SJSA1 (cell line): ENCODE measurements at places on chromosomes 13 and 19. TPM values are rescaled to one million over a fixed set of nuclear protein-coding genes. Genes with fewer than 3 reads are reported as not detected.

DNA sequence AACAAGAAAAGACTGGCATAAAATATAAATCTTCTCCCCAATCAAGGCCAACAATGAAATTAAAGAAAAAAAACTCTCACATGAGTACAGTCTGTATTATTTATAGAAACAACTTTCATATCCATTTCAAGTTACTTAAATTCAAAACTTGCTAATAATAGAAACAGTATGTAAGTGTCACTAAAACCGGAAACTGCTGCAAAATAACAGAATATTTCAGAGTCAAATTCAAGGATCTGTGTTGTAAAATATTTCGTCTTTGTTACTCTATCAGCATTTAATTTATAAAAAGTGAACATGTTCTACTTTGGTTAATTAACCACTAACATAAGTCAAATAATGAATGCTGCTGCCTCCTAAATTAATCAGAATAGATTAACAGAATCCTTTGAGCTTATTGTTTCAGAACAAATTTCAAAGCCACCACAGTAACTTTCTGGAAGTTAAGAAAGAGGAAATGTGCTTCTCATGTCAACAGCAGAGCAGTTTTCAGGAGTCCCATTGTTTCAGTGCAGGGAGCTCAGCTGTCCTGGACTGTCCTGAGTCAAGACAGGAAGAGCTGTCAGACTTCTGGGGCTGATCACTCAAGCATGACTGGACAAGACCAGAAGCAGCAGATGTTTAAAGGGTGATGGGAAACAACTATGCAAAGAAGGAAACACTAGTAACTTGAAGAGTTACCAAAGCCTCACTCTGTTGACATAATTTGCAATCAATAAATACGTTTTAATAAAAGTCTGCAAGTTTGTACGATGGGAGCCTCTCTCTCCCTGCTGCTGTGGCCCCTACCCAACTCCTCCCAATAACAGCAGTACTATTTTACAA, 76.9 kb downstream of the FOXO1 start:
- peak; percentile 51 for DNase-seq

Gene SHC2
- not detected in 2 replicates for total RNA-seq

Gene POSTN
- total RNA-seq = 0.22 TPM in 1 of 2 replicates, not detected in the other

Gene C19orf85
- not detected in 2 replicates for total RNA-seq

- DNase-seq = peak; percentile 28
Measured at GRCh38 chr19:12035220-12036172, at the start of gene ZNF433. Gene ZNF433 (minus strand): TSS chr19:12035679. CDS start chr19:12035539, 140 bp downstream.

Gene PCDH9
- 1.1 and 2.2 TPM in 2 replicates for total RNA-seq

- no peak for DNase-seq
Measured at GRCh38 chr13:45811891-45812694, 39.5 kb downstream of the SIAH3 start.

Gene C19orf44
- 1.2 and 3.0 TPM in 2 replicates for total RNA-seq

Gene LILRA6
- not detected in 2 replicates for total RNA-seq

DNA sequence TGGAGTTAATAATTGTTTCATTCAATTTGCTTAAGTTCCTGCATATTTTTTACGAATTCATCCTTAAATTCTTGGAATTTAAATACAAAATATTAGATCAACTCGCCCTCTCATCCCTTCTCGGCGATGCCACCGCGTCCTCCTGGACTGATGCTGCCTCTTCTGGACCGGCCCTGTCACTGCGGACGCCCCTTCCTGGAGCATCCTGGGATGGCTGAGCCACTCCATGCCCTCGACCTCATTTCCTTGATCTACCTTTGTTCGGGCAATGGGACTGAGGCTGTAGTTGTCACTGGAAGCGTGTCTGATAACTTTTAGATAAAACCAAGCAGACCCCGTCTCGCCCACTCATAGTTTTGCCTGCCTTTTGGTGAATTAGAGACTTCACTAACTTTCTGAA, 283.7 kb downstream of the TEX29 start:
- no peak for DNase-seq

DNA sequence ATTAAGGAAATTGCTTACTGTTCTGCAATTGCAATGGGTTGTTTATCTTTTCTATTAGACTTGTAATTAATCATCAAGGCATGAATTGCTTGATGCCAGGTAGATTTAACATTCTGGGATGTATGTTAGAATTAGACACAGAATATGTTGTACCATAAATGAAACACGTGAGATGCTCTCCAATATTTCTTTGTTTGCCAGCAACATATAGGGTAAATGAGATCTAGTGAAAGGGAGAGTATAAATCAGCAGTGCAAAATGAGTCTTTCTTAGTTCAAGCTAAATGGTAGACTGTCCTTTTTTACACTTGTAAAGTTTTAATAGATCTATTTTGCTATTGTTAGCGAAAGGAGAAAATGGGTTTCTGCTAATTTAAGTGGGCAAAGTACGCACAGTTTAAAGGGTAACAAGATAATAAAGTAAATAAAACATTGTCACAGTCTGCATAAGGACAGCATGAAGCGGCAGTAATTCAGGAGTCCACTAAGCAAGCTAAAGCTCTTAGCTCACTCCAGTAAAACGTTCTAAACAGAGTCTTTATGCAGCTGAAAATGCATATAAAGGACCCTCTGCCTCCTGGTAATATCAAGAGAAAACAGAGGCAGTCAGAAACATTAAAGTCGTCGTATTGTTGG, 1137.1 kb downstream of the OLFM4 start:
- no peak for DNase-seq

- DNase-seq = no peak
Measured at GRCh38 chr13:90696656-90697055, 650.8 kb upstream of the MIR17HG start.

DNA sequence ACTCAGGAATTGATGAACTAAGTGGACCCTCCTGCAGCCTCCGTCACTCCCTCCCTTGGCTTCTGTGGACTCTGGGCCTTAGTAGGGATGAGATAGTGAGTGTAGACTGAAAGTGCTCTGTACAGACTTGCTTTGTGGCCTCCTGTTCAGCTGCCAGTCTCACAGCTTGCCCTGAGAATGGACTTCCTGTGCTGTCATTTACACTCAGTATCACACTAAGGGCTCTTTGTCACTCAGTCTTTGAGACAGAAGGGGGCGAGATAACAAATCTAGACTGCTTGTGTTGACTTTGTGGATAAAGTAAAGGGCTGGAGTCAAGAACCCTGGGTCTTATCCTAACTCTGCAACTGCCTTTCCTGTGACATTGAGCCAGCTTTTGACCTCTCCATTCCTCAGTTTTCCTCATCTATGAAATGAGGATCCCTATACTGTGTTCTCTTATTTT, 21.0 kb upstream of the SPRY2 start:
- DNase-seq = no peak

Gene PRTN3
- total RNA-seq = not detected in 2 replicates

GRCh38 chr19:49952479-49952836, 8.5 kb downstream of the SIGLEC11 start:
- DNase-seq = no peak

DNA sequence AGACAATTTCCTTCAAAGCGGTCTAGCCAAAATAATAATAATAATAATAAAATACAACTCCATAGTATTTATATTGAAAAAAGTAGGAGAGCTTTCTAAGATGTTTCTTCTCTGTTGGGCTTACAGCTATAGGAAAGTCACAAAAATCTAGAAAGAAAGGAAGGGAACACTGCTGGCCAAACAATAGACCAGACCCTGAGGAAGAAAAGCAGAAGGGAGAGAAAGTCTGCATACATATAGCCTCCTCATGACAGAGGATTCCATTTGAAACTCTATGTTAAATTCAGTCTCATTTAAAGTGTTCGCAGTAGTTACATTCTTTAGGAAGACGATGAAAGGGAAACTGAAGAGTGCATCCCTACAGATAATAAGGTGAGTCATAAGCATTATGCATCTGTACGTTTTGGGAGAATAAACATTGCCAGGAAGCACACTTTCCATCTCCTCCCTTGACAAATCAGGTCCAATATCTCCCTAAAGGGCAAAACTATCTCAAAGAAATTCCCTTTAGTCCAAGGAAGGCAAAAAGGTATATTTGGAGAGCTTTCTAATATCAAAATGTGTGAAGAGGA, 86.5 kb downstream of the PCDH9 start:
- no peak for DNase-seq

Gene KL
- total RNA-seq = not detected in 2 replicates

- no peak for DNase-seq
Measured at GRCh38 chr19:50162988-50163387, at the start of gene IZUMO2. Gene IZUMO2 (minus strand): TSS chr19:50163281. CDS start chr19:50163194, 87 bp downstream.

DNA sequence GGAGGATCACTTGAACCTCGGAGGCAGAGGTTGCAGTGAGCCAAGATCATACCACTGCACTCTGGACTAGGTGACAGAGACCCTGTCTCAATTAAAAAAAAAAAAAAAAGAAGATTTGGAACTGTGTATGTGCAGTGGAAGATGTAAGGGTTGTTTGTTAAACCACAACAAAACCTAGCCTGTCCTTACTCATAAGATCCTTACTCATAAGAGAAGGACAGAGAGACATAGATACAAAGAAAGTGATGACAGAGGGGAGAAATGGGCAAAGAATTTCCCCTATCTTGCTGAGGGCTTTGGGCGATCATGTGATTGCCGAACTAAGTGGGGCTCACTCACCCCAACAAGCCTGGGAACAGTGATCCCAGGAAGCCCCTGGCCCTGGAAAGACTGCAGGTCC, 7.9 kb downstream of the ITPKC start:
- DNase-seq = no peak

- no peak for DNase-seq
Measured at GRCh38 chr19:18137657-18138339, 15.2 kb upstream of the PIK3R2 start.

GRCh38 chr13:44951184-44951583, 38.1 kb downstream of the NUFIP1 start:
- DNase-seq = no peak

DNA sequence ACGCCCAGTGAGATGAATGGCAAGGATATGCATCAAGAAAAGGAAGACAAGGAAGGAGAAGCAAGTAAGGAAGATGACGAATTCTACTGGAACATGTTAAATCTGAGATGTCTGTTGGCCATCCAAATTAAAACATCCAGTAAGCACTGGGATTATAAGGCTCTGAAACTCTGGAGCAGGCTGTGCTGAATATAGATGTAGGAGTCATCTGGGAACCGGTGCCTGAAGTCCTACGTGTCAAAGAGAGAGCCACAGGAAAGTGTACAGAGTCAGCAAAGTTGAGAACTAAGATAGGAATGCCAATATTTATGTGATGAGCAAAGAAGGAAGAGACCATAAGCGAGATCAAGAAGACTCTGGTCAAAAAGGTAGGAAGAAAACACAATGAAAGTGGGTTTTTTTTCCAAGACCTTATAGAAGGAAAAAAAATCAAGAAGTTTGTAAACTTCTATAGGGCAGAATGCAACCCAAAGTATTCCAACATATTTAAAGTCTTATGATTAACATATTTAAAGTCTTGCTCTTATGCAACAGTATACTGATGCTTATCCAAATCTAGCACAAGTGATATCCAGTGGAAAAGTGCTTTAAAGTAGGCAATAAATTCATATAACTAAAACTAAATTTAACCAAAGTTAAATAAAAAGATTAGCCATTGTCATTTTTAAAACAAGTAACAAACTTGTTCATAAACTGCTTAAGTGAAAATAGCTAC, 51.2 kb upstream of the EEF1AKMT1 start:
- peak; percentile 34 for DNase-seq

DNA sequence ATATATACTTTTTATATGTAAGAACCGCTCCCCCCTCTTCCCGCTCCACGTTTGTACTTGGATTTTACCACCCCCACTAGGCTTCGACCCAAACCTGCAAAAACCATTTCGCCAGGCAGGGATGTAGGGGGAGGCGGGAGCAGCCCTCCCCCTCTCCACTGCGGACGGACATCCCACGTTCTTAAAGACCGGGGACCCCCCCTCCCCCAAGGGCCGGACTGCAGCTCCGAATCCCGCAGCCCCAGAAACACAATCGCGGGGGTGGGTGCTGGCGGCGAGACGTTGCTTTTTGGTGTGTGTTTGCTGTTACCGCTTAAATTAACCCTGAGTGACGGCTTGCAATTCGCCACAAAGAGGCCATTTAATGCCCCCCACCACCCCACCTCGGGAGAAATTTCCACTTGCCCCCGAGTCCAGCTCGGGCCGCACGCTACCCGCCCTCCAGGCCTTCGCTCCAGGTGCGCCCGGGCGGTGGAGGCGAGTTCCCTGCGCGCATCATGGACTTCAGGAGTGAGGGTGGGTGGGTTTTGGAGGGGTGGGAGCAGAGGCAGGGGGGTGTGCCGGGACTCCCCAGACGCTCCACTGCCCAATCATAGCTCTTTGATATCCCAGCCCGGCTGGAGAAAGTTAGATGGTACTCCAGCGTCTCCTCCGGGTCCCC, 15.8 kb downstream of the NFIX start:
- DNase-seq = no peak

DNA sequence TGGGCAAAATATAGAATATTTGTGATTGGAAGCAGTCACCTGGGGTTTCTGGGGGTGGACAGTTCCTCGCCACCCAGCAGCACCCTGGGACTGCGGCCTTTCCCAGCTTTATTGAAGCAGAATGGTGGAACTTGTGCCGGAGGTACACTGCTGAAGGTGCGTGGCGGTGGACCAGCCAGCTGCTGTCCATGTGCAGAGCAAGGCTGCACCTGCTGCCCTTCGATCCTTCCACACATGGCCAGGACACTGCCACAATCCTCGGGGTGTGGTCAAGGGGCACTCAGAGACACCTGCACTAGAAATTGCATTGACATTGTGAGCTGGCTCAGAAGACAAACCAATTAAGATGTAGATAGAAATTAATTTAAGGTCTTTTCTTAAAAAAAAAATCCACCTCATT, 11.4 kb upstream of the GPI start:
- DNase-seq = no peak

DNA sequence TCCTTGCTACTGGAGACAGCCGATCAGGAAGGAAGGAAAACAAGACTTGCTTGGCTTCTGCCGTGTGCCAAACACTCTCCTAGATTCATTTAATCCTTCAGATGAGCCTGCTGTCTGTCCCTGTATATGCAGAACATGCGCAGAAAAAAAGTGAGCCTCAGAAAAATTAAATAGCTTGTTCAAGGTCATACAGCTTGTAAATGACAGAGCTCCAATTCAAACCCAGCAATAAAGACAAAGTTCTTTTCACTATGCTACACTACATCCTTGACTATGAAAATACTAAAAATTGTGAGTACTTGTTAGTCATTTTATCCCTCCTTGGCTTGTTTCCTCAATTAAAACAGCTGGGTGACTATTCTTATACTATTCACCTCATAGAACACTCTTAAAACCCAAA, 121.4 kb downstream of the KCNRG start:
- DNase-seq = no peak

- DNase-seq = no peak
Measured at GRCh38 chr13:52848455-52849195, at the start of gene PCDH8. Gene PCDH8 (minus strand): TSS chr13:52848640. CDS start chr13:52848436, 204 bp downstream.

GRCh38 chr13:65966991-65967451, 1263.1 kb downstream of the PCDH9 start:
- DNase-seq = peak; percentile 7

Gene USF2
- 42.9 and 60.3 TPM in 2 replicates for total RNA-seq

Gene NEK5
- total RNA-seq = not detected in 2 replicates

DNA sequence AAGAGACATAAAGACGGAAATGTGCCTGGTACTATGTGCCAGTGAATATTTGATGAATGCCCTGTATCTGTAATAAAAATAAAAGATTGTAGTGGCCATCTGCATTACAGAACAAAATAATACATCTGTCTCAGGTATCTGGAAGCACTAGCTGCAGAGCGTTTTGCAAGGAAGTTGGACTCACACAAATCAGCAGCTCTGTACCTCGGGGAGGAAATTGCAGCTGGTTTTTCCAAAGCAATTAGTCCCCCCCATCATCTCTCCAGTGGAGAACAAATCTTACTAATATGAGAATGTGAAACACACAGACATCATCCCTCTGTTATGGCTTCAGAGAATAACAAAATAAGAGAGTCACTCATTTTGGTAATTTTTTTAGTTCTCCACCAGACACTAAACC, 245.3 kb downstream of the ITGBL1 start:
- no peak for DNase-seq
